ENCODE measurements at places on chromosomes 5 and 9.

- no peak for DNase-seq
These were observed 52.7 kb upstream of the UBTD2 start for GRCh38 chr5:172336264-172336663.

- DNase-seq, result no peak
These were observed 14.1 kb upstream of the STRBP start for GRCh38 chr9:123282362-123283047.

GRCh38 chr5:89213573-89213972 is 330.6 kb upstream of the MEF2C start:
- DNase-seq, result no peak

- DNase-seq, result no peak
These were observed 46.9 kb upstream of the TESK1 start for GRCh38 chr9:35558185-35558584.

DNA sequence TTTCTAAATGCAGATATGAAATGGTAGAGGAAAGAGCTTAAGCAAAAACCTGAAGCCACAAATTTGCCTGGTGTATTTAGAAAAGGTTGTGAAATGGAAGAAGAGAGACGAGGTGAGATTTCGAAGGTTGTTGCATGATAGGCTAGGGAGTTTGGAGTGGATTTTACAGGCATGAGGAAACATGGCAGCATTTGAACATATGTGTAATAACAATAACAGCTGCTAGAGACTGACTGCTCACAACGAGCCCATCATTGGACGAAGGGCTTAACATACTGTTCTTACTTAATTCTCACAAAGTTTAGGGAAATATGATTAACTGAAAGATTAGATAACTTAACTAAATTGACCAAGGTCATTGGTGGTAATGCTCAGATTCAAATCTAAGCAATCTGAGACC is 108.1 kb downstream of the JAKMIP2 start:
- DNase-seq, result no peak

- DNase-seq, result no peak
These were observed 199.9 kb downstream of the PIK3R1 start for GRCh38 chr5:68415177-68416085.

DNA sequence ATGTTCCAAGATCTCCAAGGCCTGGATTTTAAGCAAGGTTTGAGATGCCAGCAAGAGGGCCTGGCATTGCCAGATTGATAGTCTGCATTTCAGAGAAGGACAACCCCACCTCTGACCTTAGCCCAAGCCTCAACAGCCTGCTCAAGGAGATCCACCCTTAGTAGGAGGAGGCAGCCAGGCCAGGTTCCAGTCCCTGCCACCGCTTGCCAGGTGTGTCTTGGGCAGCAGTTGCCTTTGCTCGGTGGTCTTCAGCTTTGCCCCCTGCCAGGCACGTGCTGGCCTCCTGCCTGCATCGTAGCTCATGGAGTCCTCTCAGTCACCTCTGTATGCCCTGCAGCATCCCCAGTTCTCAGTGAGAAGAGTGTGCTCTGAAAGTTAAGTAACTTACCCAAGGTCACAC is 134.2 kb downstream of the KCNIP1 start:
- DNase-seq, result no peak

GRCh38 chr5:146047396-146047795 is 58.0 kb downstream of the PLAC8L1 start:
- no peak for DNase-seq

DNA sequence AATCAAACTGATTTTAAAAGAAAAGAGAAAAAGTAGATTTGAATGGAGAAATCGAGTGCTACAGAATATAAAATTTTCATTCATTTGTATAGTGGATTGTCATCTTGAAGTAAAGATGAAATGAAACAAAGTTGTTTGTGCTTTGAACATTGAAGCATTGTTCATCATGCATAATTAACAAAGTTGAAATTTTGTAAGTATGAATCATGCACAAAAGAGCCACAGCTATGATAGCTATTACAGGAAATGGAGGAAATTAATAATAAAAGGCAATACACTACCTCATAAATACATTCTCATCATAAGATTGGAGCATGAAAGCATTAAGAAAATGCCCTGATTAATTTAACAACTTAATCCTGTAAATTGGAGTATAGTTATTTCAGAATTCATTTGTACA is 153.4 kb upstream of the TLX3 start:
- DNase-seq, result no peak

DNA sequence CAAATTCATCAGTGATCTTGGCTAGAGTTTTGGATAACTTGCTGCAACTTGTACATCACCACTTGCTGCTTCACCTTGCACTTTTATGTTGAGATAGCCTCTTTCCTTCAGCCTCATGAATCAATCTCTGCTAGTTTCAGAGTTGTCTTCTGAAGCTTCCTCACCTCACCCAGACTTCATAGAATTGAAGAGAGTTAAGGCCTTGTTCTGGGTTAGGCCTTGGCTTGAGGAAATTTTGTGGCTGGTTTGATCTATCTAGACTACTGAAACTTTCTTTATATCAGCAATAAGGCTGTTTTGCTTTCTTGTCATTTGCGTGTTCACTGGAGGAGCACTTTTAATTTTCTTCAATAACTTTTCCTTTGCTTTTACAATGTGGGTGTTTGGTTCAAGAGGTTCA is 12.8 kb downstream of the FER start:
- DNase-seq, result no peak

GRCh38 chr9:137032858-137033257 is 970 bp upstream of the FUT7 start:
- no peak for DNase-seq

GRCh38 chr5:75009556-75010345 is 42.6 kb downstream of the GCNT4 start:
- no peak for DNase-seq

- no peak for DNase-seq
These were observed 2.9 kb upstream of the CNTRL start for GRCh38 chr9:121071756-121072421.

DNA sequence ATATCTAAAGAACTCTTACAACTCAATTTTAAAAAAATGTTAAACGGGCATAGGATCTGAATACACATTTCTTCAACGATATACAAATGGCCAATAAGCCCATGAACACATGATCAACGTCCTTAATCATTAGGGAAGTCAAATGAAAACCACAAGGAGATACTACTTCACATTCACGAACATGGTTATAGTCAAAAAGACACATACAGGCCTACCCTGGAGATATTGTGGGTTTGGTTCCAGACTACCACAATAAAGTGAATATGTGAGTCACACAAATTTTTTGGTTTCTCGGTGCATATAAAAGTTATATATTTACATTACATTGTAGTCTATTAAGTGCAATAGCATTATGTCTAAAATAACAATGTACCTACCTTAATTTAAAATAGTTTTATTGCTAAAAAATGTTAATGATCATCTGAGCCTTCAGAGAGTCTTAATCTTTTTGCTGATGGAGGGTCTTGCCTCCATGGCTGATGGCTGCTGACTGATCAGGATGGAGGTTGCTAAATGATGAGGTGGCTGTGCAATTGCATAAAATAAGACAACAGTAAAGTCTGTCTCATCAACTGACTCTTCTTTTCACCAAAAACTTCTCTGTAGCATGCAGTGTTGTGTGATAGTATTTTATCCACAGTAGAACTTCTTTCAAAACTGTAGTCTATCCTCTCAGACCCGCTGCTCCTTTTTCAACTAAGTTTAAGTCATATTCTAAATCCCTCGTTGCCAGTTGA is 15.1 kb downstream of the AK3 start:
- no peak for DNase-seq

GRCh38 chr5:53318303-53318702 is 162.1 kb upstream of the FST start:
- no peak for DNase-seq

- no peak for DNase-seq
These were observed 55.7 kb upstream of the SYNPO start for GRCh38 chr5:150584556-150585335.

GRCh38 chr9:10055886-10056395 is 556.9 kb downstream of the PTPRD start:
- no peak for DNase-seq

GRCh38 chr5:37248421-37248969 is 681 bp downstream of the CPLANE1 start:
- no peak for DNase-seq

GRCh38 chr9:4489562-4489918 is 728 bp upstream of the SLC1A1 start:
- DNase-seq, result no peak

- DNase-seq, result no peak
These were observed 173.1 kb upstream of the PAPPA start for GRCh38 chr9:115980502-115980901.

- DNase-seq, result peak; percentile 12
These were observed 74.5 kb downstream of the MAPKAP1 start for GRCh38 chr9:125632321-125633115.

GRCh38 chr9:94490465-94490864 is 64.4 kb upstream of the PCAT7 start:
- DNase-seq, result no peak

DNA sequence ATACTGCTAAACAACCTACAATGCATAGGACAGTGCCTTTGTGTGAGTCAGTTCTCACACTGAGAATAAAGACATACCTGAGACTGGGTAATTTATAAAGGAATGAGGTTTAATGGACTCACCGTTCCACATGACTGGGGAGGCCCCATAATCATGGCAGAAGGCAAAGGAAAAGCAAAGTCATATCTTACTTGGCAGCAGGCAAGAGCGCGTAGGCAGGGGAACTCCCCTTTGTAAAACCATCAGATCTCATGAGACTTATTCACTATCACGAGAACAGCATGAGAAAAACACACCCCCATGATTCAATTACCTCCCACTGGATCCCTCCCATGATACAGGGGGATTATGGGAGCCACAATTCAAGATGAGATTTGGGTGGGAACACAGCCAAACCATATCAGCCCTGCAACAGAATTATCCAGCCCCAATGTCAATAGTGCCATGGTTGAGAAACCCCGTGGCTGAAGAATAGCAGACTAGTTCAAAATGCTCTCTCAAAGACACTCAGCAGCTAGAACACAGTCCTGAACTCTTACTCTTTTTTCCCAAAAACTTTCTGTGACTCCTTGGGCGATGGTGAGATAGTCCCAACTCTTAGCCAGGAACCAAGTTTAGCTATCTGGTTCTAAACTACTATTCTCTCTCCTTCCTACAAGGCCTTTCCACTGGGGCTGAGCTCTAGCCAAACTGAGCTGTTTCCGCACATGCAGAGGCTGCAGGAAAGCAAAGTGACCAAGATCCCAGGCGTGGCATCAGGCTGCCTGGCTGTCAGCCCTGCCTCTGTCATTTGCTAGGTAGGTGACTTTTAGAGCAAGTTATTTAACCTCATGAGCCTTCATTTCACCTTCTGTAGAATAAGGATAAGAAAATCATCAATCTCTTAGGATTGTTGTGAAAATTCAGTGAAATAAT is 21.7 kb downstream of the FAT2 start:
- DNase-seq, result no peak

DNA sequence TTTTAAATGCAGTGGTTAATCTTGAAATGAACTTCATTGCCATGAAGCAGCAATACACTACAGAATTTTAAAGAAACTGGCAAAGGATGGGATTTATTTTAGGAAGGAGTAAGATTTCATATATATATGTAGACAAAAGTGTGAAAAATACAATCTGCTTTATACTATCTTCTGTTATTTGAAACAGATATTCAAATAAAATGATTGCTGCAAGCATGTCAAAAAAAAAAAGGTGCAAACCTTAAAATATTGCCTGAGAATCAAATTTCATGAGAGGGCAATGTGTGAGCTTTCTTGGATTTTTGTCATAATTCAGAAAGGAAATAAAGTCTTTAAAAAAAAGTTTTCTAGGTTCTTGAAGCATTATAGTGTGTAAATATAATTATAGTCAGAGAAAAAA is 705.0 kb upstream of the CDH10 start:
- no peak for DNase-seq

- DNase-seq, result no peak
These were observed 98.9 kb downstream of the ERCC6L2 start for GRCh38 chr9:95974389-95974788.

DNA sequence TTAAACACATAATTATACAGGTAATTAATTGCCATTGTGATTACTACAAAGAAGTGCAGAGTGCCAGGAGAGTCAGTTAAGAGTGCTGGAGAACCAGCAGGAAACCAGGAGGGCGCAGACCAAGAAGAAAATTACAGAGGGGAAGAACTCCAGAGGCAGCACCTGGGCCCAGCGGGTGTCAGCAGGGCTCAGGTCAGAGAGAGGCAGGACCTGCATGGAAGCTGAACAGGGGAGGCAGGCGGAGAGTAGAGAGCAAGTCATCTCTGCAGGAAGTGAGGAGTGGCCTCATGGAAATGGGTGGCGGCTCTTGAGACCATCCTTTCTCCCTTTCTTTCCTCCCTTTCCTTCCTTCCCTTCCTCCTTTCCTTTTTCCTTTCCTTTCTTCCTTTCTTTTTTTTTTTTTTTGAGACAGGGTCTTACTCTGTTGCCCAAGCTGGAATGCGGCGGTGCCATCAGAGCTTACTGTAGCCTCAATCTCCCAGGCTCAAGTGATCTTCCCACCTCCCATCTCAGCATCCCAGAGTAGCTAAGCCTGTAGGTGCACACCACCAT is 4.0 kb upstream of the ZBTB34 start:
- DNase-seq, result no peak

GRCh38 chr9:27142299-27142930 is 33.4 kb downstream of the TEK start:
- DNase-seq, result no peak

DNA sequence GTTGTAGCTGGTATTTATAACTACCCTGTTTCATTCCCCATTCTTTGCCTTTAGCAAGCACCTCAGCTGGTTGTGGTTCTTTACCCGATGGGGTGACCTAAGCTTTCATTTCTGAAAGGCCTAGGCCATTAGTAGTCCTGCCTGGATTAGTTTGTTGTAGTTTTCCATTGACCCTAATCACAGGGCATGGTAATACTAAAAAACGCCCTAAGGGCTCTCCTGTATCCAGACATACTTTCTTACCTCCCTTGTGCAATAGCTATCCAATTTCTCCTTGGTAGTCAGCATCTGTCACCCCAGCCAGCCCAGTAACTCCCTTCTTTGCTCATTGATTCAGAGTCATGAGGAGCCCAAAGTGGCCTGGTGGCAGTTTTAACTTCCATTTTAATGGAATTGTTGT is 24.0 kb downstream of the TMOD1 start:
- no peak for DNase-seq

DNA sequence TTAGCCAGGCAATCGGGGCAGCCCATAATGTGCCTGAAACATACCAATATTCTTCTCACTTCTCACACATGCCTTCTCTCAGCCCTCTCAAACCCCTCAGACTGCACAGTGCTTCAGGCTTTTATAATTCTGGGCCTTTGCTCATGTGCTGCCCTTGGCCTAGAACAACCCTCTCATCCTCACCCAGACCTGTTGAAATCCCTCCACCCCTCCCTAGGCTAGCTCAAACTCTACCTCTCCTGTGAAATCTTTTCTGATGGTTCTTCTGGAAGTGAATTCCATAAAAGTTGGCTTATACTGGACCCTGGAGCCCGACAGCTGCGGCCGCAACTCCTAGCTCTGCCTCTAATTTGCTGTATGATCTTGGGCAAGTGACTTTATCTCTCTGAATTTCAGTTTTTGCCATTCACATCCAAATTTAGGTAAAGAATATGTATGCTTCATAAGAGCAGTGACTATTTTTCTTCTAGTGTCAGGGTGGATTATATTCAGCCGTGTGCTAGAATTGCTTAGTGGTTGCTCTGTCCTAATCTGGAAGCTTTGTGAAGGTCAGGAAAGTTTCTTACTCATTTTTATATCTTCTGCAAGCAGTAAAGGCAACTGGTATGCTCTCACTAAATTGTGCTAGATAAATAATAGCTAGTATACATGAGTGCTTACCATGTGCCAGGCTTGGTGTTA is 221.4 kb downstream of the MAPKAP1 start:
- no peak for DNase-seq

GRCh38 chr5:15899481-15899880 is 280.1 kb downstream of the MARCHF11 start:
- no peak for DNase-seq

- DNase-seq, result no peak
These were observed 13.7 kb upstream of the ITGA1 start for GRCh38 chr5:52774005-52774410.
